ENCODE measurements at places on chromosomes 4 and X.
A peak's percentile ranks its signal among the peaks of the same experiment; 100 is the strongest.

GRCh38 chrX:110509755-110510532 lies 151.3 kb downstream of the RTL9 start:
- DNase-seq = no peak

DNA sequence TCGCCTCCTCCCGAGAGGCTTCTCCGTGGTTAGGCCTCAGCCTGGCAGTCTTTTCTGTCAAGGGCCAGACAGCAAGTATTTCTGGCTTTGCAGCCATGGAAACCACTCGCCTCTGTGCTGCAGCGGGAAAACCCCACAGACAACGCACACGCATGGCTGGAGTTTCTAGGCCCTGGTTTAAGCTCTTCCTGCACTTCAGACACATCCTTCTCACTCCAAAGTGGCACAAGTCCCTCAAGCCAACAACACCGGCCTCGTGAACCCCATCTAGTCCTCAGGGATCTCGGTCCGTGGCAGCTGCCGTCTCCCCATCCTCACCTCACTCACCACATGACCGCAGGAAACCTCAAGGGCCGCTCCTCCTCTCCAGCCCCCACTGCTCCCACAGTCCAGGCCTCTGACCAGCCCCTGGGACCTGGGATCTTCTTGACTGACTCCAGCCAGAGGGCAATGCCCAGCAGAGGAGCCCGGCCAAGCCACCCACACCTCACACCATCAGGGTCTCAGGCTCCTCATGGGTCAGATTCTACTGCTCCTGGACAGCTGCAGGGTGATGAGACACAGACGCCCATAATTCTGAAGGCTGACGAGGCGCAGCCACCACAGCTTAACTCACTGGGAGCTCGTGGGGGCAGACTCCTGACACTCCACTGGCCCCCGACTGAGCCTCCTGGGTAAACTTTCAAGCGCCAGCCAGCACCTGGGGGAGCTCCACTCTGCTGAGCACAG lies 21.7 kb downstream of the LETM1 start:
- no peak for DNase-seq

DNA sequence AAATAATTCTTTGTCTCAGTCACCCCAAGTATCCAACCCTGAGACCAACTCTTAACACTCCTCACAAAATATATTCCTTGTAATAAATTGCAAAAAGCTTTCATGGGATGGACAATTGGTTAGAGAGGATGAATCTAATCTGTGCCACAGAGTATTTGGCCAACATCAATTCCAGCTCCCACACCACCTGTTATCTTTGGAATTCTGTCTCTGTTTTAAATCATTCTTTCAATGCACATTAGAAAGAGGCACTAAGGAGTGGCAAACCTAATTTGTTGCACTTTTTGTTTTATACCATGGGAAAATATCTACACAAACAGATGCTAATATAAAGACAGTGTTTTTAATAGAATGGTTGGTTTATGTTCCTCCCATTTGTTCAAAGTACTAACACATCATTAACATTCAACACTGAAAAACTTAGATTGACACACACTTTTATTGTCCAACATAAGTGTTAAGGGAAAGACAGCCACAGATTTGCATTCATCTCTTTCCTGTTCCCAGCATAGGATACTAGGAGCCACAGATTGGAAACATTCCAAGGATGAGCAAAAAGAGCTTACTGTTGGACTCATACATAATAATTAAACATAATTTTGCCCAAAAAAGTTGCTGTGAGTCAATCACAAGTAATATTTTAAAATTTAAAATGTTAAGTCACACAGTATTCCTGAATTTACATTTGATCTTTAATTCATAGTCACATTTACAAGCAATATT lies 116.4 kb downstream of the PPA2 start:
- DNase-seq = no peak

- DNase-seq = peak; percentile 32
Measured at GRCh38 chr4:185559915-185560281, 24.6 kb upstream of the PDLIM3 start.

- DNase-seq = no peak
Measured at GRCh38 chr4:53003959-53004358, 141.8 kb downstream of the RASL11B start.

- no peak for DNase-seq
Measured at GRCh38 chr4:119286377-119287002, 35.4 kb downstream of the FABP2 start.

DNA sequence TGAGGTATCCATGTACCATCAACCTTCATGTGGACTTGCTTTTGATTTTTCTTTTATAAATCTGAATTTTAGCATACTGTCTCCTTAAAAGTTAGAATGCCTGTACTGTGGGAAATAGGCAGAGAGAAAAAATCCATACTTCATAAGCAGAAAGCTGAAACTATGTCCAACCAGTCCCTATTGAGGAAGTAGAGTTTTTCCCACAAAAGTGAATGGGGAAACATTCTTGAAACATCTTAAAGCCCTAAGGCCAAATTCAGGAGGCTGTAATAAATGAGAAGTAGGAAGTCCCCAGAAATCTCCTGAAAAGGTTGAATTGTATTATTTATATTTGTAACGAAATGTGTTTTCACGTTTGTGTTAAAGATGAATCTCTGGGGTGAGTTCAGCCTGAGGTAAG lies 56.3 kb downstream of the ENOX2 start:
- no peak for DNase-seq

DNA sequence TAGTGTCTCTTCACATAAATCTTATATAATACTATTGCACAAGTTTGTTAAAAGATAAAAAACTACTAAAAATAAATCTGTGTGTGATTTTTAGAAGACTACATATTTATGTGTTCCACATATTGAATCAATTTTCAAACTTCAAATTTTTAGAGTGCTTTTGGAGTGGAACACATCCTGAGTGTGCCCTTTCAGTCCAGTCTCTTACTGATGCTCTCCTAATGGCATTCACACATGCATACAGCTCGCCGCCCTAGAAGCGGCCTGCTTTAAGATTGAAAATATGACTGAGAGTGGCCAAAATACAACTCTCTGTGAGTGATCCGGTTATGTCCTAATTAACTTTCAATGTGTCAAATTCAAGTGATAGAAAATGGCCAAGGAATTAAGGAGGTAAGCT lies 628.8 kb downstream of the ANKRD50 start:
- no peak for DNase-seq

DNA sequence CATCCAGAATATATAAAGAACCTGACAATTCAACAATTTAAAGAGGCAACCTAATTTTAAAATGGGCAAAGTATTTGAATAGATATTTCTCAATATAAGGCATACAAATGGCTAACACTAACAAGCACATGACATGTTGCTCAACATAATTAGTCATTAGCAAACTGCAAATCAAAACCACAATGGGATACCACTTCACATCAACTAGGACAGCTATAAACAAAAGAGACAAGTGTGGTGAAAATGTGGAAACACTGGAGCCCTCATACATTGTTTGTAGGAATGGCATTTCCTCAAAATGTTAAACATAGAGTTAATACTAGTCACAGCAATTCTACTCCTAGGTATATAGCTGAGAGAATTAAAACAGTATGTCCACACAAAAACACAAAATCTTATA lies 96.7 kb downstream of the CORIN start:
- no peak for DNase-seq

- DNase-seq = no peak
Measured at GRCh38 chrX:118496763-118497079, 1.1 kb downstream of the DOCK11 start.

DNA sequence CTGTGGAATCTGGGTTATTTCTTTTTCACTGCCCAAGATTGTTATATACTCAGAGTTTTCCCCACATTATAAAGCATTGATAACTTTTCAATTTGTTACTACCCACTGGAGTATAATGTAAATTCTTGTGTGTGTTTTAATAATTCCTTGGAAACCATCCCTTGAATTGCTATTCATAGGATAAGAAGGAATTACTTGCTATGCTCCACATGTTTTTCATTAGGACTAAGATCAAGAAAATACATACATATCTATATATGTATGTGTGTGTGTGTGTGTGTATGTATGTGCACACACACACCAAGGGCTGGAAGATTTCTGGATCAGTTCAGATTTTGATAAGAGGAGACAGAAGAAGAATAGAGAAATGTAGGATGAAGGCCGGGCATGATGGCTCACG lies 206.4 kb upstream of the JADE1 start:
- no peak for DNase-seq

DNA sequence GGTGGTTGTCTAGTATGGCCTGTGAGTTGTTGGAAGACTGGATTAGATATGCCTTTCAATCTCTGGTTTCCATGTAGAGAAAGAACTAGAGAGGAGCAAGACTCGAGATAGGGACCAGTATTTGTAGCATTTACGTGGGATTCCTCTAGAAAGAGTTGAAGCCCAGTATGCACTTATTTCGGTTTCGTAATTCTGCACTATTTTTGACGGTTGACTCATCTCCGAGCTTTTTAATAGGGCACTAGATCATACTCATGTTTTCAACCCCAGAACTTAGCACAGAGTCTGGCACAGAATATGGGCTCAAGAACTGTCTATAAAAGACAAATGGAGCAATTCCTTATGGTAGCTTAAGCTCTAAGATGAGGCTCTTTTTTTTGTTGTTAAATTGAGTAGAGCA lies 15.7 kb downstream of the HELT start:
- DNase-seq = no peak

DNA sequence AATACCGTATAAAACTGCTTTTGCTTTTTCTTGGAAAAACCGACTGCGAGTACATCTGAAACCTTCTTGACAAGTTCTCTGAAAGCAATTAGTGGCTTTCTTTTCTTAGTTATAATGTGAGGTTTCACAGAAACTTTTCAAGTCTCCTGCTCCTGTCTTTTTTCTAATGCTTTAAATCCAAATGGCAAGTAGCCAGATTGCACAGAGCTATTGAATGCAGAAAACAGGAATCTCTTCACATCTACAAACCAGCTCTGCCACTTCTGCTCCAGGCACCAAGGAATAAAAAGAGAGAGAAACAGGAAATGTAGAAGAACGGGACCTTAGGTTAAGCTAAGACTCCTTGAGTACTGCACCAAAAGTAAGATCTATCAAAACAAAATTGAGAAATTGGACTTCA lies 267.3 kb upstream of the TET2 start:
- DNase-seq = no peak

GRCh38 chr4:140172960-140173359 lies 19.0 kb upstream of the MAML3 start:
- no peak for DNase-seq

GRCh38 chr4:182695009-182695408 lies 222.2 kb downstream of the DCTD start:
- DNase-seq = no peak

- no peak for DNase-seq
Measured at GRCh38 chr4:127889903-127890302, 9.2 kb downstream of the PLK4 start.

DNA sequence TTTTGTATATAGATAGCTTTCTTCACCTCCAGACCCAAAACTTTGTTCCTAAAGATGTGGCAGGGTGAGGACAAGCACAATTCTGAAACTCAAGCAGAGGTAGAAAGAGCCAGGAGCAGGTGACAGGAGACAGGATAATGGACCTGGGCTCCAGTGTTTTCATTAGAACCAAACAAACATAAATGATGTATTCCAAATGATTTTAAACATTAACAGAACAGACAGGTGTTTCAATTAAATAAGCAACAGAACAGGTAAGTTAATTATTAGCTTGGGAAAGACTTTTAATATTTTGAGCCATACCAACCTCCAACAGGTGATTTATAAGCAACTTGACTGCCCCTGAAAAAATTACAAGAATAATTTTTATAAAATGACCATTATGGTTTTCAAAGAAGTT lies 459.4 kb upstream of the LCORL start:
- no peak for DNase-seq

GRCh38 chr4:153788413-153789276 lies at the start of gene SFRP2:
Gene SFRP2 (minus strand): TSS chr4:153789083. CDS start chr4:153788835, 248 bp downstream.
- DNase-seq = peak; percentile 51

DNA sequence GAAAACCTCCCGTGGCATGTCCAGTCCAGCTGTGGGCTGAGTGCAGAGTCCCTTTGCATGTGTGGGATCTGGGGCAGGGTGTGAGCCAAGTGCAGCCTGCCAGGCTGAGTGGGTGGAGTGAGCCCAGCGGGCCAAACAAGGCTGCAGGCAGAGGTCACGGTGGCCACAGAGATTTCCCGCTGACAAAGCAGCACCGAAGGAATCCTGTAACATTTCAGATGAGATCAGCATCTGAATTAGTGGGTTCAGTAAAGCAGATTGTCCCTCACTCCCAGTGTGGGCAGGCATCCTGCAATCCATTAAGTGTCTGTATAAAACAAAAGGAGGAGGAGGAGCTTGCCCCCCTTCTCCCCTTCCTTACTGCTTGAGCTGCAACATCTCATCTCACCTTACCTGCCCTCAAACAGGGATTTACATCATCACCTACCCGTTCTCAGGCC lies 324.4 kb downstream of the FAT4 start:
- no peak for DNase-seq

DNA sequence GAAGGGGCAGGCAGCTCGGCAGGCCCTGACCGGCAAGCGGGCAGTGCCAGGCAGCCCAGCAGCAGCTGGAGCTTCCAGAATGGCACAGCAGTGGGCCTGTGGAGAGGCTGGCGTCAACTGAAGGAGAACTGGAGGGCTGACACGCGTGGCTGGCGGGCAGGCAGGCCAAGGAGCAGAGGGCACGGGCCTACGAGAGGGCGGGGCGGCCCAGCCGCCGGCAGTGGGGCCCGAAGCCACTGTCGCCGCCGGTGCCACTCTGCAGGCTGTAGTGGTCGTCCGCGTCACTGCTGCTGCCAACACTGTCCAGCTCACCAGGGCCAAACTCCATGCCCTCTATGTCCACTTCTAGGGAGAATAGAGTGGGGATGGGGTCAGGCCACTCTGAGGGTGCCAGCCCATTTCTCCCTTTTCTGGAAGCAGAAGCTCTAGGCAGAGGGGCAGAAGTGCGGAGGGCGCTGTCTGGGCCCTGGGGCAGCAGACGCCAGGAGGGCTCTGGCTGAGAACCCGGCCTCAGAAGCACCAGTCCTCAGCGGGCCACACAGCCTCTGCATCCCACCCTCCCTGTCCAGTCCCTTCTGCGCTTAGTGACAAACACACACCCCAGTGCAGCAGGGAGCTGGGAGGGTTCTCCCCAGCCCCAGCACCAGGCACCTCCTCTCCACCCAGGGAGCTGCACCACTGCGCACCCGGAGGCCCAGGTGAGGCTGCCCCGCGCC lies 8.6 kb upstream of the HAUS3 start:
- DNase-seq = no peak

DNA sequence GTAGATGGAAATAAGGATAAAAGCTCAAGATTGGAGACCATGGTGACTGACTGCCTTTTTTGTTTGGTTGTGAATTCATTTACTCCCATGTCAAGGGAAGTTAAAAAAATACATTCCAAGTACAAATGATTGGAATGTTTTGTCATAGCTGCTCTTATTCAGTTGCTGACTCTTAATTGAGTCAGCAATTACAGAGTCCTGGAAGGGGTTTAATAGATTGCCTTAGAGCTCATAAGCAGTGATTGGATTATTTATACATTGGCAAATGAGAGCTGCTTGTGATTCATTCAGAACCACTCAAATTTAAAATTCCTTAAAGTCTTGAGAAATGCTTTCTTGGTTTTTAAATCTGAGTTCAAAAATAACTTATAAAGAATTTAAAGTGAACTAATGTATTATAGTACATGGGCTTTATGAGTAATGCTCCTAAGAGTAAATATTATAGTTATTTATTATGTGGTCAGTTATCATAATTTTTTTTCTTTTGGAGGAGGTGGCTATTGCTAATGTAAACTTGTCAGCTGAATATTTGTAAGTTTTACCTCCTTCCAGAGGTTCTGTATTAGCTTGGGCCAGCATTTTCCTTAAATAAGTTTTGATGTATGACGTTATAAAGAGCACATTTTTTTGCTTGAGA lies 13.6 kb downstream of the JADE1 start:
- no peak for DNase-seq

- no peak for DNase-seq
Measured at GRCh38 chrX:121479406-121479805, 432.0 kb downstream of the GLUD2 start.

- no peak for DNase-seq
Measured at GRCh38 chrX:21972721-21973120, 32.2 kb downstream of the SMS start.

Data from psoas muscle (tissue), 8 donors.